Stimulated activated CD4-positive, alpha-beta T cell treated with anti-CD3 and anti-CD28 coated beads, Interleukin-1b, Interleukin-23, amount 100 ng/mL, for 1 hour (primary cell): ENCODE measurements at places on chromosomes 4 and X.

DNA sequence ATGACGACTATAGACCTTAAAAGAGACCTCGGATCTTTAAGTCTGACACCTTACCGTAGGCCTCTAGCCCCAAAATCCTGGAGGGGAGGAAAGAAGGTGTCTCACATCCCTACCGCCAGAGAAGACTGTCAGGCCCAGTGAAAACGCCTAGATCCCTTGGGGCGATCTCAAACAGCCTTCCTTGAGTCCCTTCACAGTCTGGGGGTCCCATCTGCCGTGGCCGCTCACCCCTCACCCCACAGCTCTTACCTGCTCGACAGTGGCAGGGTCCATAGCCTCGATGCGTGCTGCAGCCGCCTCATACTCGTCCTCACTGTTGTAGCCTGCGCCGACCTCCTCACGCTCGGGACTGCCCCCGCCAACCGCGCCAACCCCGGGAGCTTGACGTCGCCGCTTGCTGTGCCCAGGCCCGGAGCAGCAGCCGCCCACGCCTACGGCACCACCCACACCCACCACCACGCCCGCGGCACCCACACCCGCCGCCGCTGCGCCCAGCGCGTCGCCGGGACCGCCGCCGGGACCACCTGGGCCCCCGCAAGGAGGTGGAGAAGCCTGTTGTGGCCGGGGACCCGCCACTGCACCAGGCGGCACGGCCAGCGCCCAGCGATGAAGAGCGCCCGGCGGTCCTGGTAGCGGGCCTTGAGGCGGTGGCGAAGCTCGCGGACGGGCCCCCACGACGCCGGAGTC is 536 bp downstream of the OTUD5 start:
- DNase-seq, result no peak

- no peak for DNase-seq
Observed at GRCh38 chr4:37812713-37813112, 13.8 kb upstream of the PGM2 start.

DNA sequence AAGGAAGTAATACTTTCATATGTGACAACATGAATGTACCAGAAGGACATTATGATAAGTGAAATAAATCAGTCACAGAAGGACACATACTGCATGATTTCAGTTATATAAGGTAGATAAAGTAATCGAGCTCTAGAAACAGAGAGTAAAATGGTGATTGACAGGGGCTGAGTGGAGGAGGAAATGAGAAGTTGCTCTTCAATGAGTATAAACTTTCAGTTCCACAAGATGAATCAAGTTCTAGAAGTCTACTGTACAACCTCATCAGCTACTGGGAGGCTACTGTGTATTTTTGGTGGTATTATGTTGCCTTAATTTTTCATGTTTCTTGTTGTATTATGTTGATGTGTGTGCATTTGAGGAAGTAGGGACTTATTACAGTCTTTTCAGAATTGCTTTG is 270.9 kb upstream of the GRIA3 start:
- no peak for DNase-seq

GRCh38 chrX:47802589-47802988 is 34.1 kb upstream of the ZNF81 start:
- no peak for DNase-seq

DNA sequence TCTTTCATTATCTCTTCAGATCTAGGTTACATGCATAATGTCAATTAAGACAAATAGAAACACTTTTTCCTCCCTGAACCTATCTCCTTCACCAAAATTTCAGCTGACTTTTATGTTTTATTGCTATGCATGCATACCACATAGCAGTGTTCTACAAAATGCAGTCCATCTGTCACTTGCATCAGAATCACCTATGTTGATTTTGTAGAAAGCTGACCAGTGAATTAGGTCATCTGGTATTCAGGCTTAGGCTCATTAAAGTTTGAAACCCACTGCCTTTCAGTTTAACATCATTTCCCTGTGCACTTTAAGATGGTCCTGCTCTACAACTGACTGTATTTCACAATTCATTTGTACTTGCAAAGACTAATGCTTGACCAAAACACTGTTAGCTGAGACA is 277.9 kb downstream of the CFAP299 start:
- DNase-seq, result no peak

DNA sequence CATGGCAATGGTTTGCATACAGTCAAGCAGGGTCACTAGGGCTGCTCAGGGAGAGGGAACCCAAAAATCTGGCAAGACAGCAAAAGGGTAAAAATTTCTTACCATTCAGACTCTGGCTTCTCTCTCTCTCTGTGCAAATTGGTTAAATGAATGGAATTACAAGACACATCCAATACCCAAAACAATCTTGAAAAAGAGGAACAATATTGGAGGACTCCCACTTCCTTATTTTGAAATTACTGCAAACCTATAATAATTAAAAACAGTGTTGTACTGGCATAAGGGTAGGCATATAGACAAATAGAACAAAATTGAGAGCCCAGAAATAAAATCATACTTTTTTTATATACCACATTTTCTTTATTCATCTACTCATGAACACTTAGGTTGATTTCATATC is 24.1 kb downstream of the ETDA start:
- DNase-seq, result no peak

DNA sequence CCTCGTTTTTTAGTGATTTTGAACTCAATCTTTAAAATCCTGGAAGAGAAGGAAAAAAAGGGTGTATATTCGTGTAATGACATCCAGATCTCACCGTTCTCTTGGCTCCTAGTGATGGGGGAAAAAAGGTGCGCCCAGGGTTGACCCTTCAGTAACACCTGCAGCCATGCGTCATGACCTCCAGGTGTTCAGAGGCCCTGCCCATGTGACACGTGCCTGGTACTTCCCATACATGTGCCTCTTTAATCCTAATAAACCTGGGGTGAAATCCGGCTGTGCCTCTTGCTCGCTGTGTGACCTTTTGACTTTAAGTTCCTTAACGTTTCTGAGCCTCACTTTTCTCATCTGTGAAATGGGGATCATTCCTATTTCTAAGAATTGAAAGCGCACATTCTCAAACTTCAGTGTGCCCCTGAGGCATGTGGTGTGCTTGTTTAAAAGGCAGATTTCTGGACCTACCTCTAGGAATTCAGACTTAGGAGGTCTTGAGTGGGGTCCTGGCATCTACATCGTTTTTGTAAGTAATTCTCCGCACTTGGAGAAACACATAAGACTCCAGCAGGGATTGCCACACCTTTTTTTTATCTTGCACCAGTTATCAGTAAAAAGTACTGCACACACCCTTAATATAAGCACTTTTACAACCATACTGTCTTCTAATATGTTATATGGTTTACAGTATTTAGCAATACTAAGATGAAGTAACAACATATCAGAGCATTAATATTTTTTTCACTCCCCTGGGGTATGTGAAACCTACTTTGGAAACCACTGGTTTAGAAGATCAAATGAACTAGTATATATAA is 90.1 kb downstream of the RELL1 start:
- no peak for DNase-seq

DNA sequence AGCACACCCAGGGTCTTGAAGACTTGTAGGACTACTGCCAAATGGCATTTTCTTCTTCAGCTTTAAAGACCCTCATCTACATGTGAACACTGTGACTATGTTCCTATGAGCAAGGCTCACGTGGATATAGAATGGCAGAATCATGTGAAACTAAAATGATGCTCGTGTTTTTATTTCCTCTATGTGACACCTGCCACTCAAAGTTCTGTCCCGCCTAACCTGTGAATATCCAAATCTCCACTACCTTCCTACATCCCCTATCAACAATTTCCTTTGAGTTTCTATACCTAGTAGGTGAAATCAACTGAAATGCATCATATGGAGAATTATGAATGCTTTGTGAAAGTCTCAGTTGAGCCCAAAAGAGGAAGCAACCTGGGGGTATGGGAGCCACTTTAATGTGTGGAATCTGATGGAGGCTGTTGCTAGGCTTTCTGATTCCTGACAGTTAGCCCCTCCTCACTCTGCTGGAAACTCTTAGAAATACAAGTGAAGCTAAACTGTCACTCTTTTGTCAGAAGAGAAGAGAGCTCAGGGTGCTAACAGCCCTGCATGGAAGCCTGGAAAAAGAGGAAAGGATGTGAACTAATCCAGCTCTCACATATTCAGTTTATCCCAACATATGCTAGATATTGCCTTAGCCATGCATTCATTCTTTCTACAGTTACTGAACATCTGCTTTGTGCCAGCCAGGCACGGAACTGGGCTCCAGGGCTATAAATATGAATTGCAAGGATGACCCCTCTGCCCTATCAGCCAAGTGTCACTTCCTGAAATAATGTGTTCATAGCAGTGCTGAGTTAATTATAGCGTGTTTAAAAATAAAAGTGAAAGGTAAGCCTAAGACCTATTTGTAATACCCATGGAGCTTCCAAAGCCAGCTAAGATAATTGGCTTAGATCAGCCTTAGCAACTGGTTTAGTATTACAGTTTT is 11.0 kb downstream of the LHFPL1 start:
- DNase-seq, result no peak

DNA sequence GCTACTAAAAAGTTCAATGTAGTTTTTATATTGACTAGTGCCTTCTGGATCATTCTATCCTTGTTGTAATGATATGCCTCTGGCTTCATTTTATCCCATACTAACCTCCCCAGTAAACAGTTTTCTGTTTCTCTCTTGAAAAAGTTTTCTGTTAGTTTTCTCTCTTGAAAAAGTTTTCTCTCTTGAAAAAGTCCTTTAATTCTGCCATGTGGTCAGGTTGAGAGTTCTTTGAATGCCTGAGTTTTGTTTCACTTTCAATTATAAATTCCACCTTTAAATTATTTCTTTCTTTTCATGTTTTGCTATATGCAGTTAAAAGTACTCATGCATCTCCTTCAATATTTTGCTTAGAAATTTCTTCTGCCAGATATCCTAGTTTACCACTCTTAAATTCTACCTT is 1139.6 kb downstream of the STPG2 start:
- no peak for DNase-seq

- DNase-seq, result no peak
Observed at GRCh38 chr4:112952313-112952700, 97.1 kb upstream of the ANK2 start.

GRCh38 chrX:110938977-110939732 is 143.5 kb upstream of the CHRDL1 start:
- no peak for DNase-seq

- DNase-seq, result no peak
Observed at GRCh38 chr4:92199135-92199534, 104.6 kb upstream of the GRID2 start.

DNA sequence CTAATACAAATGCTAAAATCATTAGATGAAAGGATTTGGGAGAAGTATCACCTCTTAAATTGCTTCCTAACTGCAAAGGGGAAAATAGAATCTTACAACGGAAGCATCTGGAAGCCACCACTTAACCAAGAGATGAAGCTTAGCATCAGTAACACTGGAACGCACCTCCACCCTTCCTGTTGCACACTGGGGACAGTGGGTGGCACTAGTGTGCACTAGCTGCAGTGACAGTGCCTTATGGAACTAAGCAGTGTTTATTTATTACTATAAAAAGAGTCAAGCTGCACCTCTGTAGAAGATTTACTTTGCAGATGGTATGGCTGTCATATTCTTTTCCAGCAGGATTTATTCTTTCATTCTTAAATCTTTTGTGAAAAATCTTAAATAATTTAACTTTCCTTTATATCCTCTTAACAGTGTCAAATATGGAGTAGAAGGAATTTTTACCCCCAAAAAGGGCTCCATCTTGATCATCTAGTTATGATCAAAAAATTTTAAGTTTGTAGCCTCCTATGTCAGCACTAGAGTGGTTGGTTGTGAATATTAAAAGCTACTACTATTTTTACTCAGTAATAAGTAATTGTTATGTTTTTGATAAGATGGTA is 76.7 kb downstream of the SCD5 start:
- no peak for DNase-seq

DNA sequence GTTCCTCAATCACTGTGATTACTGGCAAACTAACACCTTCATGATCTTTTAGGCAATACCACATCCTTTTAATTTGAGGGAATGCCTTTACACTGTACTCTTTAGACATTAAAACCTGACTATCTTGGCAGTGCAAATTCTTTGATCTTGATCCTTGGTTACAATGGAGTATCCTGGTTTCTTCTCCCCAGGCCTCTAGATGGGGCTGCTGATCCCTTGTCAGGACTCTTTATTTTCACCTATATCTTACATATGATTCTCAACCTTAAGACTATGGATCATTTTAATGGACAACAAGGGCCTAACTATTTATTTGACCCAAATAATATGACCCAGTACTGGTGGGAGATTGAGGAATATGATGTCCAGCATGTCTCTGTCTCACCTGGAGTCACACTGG is 1005.5 kb upstream of the INTU start:
- no peak for DNase-seq

- no peak for DNase-seq
Observed at GRCh38 chr4:7822877-7823276, 116.8 kb downstream of the AFAP1 start.

GRCh38 chrX:36867143-36867542 is 141.0 kb upstream of the FAM47C start:
- no peak for DNase-seq

DNA sequence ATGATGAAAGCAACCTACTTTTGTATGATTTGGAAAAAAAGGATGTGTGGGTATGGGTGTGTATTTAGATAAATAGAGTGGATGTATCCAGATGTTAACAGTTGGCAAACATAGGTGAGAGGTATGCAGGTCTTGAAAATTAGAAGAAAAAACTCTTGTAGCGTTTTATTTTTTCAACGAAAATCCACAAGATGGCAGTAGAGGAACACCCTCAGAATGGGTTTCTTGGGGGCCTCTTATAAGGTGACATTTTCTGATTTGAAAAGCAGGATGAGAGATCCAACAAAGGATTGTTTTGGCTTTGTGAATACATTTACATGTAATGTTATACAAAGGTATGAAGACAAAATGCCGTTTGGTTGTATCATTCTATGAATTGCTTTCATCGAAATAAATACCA is 68.3 kb downstream of the FMR1NB start:
- no peak for DNase-seq

GRCh38 chr4:14371131-14371530 is 631.1 kb upstream of the CPEB2 start:
- no peak for DNase-seq

DNA sequence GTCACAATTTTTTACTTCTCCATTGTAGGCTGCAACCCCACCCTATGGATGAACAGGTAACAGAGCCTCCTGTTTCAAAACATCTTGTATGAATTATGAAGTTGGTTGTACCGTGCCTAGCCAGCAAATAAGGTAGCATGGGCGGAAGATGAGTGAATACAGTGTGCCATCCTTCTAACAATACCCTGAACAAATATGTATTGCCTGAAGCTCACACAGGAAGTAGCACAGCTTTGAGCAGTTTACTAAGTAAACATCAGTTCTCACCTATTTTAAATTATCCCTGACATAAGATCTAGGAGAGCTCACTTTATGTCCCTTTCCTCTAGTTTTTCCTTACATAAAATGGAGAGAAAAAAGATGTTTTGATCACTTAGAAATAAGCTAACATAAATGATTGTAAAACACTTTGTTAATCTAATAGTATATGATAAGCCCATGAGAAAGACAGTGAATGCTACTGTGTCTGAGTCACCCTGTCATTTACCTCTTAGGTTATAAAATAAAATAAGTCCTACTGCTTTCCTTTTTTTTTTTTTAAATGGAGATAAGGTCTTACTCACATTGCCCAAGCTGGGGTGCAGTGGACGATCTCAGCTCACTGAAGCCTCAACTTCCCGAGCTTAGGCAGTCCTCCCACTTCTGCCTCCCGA is 36.6 kb downstream of the GRSF1 start:
- DNase-seq, result no peak
